ENCODE measurements at places on chromosomes 5 and 9.

- DNase-seq = no peak
Observed at GRCh38 chr5:131321066-131321465, 57.2 kb downstream of the CDC42SE2 start.

GRCh38 chr9:15735083-15735857 is 182.4 kb downstream of the CCDC171 start:
- DNase-seq = peak; percentile 92

GRCh38 chr9:75891277-75891741 is 836 bp downstream of the PCSK5 start:
- peak; percentile 54 for DNase-seq

DNA sequence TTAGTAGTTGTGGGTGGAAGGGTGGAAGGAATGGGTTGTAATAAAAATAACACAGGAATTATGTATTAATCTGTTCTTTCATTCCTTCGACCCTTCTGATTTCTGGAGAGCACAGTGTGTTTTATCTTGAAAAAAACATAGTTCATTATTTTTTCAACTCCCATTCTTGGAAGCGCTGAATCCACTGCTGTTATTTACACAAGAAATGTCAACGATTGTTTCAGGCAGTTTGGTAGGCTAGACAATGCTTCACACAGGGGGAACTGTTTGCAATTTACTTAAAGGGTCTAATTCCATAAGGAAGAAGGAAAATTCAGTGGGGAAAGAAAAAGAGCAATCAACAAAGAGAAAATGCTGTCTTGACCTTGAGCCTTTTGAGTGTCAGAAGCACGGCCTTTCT is 142.9 kb downstream of the TLE1 start:
- no peak for DNase-seq

- DNase-seq = no peak
Observed at GRCh38 chr9:1951446-1951845, 63.7 kb upstream of the SMARCA2 start.

DNA sequence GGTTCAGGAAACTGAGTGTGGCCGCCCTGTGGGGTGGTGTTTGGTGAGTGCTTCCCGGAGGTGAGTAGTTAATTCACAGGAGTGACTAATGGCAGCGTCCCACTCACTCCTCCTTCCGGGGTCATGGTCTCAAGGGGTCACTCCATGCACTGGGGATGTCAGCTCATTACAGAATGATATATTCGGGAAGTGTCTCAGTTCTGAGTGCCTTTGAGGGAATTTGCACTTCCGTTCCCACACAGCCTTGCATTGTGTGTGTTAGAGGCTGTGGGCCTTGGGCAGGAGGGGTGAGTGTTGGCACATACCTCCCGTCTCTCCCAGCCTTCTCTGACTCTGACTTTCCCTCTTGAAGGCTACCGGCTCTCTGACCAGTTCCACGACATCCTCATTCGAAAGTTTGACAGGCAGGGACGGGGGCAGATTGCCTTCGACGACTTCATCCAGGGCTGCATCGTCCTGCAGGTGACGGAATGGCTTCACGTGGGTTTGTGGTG is 10.5 kb upstream of the AHRR start:
- peak; percentile 46 for DNase-seq

DNA sequence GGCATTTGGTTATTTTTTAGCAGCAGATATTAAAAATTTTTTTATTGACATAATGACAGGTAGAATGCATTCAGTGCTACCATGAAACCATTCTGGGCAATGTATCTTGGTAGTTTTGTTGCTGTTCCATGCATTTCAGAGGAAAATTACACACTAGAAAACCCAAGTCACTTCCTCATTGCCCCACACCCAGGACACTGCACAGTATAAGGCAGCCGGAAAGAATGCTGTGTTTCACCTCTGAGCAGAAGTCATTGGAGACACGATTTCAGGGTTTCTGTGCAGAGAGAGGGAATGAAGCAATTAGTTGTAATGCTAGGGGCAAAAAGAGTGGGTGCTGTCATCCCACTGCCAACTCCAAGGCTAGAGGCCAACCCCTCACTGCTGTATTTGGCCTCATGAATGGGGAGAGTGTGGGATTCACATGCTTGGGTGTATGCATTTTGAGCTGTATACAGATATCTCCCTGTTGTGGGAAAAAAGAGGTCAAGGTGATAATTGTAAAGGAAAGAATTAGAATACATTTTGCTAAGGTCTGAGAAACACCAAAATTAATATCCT is 290.5 kb downstream of the BNC2 start:
- DNase-seq = no peak

- DNase-seq = no peak
Observed at GRCh38 chr9:79709743-79710674, 138.2 kb downstream of the TLE4 start.

DNA sequence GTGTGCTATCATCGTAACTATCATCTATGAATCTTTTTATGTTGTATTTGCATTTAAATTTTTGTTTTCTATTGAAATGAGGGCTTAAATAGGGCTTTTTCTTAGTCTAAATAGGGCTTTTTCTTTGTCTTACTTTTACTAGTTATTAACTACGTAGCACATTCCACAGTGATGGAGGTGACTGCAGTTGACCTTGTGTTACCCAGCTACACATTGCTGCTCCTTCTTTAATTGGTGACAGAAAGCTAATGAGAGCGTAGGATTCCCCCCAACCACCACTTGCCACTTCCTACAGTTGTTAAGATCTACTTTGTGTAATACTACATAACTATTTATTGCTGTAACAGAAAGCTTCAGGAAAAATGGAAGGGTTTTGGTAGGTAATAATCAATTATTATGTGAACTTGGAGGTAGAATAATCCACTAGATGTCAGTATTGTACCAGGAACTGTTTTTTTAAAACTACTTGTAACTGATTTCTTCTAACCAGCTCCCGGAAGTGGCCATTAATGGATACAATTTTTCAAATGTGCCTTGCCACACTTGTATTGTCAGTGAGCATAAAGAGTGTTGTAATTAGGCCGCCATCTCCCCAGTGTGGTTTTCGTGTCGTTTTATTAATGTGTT is 18.0 kb downstream of the MTRR start:
- DNase-seq = no peak
